Naive thymus-derived CD8-positive, alpha-beta T cell (primary cell): ENCODE measurements at places on chromosomes 13 and 19.

DNA sequence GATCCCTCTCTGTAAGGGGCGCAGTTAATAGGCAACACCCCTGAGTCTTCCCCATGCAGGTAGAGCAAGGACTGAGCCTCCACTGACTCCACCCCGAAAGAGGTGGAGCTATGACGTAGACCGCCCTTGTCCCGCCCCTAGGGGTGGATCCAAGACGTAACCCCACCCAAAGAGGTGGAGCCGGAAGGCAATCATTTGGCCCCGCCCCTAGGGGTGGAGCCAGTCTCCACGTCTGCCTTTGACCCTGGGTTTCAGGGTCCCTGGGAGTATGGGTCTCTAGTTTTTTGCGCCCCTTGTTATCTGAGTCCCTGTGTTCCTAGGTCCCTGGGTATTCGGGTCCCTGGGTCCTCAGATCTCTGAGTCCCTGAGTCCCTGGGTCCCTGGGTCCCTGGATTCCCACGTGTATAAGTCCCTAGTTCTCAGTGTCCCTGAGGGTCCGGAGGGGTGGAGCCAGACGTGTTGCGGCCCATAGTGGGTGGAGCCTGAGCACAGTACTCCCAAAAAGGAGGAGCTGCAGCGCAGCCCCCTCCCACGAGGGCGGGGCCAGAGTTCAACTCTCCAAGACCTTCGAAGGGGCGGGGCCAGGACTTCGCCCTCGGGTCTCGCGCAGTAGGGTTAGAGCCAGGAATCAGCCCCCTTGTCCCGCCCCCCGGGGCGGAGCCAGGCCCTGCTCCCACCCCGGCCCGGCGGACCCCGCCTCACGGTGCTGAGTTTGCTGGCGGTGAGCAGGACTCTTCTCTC, 5.3 kb downstream of the DENND1C start:
- peaks cover 52% of the 10 kb centered on the region for H3K36me3 ChIP-seq
- no peaks in the 10 kb centered on the region for H3K27me3 ChIP-seq
- H3K4me3 ChIP-seq = no peak overlapping the region

DNA sequence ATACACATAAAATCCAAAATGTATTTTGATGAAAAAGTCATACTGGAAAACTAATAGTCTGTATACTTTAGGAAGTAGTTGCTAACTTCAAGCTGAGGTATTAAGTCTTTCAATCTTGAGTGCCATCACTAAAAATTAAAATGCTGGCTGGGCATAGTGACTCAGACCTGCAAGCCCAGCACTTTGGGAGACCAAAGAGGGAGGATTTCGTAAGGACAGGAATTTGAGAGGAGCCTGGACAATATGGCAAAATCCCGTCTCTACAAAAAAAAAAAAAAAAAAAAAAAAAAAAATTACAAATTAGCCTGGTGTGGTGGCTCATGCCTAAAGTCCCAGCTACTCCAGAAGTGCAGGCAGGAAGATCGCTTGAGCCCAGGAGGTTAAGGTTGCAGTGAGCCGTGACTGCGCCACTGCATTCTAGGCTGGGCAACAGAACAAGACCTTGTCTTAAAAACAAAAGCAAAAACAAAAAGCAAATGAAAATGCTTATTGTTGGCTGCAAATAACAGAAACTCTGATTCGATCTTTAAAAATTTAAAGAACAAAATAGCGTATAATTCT, 1994.2 kb upstream of the PCDH20 start:
- H3K27ac ChIP-seq = no peak overlapping the region
- H3K27me3 ChIP-seq = no peaks in the 10 kb centered on the region
- DNase-seq = no peak
- H3K4me3 ChIP-seq = no peak overlapping the region

DNA sequence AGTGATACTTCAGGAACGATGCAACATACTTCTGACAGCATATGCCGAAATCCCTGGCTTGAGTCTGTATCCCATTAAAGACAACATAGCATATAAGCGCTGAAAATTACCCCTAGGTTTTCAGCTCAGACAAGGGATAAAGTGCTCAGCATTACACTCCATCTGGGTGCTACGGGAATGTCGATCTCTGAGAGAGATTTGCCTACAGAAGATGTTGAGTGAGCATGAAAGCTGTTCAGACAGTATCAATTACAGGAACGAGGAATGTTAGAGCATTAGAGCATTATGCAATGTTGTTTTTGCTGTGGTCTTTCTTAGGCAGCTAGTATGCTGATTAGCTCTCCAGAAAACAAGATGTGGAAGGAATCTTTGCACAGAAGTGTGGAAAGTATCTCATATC, 484.5 kb downstream of the LIG4 start:
- no peaks in the 10 kb centered on the region for H3K36me3 ChIP-seq
- no peak overlapping the region for H3K27ac ChIP-seq
- no peaks in the 10 kb centered on the region for H3K27me3 ChIP-seq
- no peak overlapping the region for H3K4me3 ChIP-seq
- no peaks in the 10 kb centered on the region for H3K4me1 ChIP-seq

DNA sequence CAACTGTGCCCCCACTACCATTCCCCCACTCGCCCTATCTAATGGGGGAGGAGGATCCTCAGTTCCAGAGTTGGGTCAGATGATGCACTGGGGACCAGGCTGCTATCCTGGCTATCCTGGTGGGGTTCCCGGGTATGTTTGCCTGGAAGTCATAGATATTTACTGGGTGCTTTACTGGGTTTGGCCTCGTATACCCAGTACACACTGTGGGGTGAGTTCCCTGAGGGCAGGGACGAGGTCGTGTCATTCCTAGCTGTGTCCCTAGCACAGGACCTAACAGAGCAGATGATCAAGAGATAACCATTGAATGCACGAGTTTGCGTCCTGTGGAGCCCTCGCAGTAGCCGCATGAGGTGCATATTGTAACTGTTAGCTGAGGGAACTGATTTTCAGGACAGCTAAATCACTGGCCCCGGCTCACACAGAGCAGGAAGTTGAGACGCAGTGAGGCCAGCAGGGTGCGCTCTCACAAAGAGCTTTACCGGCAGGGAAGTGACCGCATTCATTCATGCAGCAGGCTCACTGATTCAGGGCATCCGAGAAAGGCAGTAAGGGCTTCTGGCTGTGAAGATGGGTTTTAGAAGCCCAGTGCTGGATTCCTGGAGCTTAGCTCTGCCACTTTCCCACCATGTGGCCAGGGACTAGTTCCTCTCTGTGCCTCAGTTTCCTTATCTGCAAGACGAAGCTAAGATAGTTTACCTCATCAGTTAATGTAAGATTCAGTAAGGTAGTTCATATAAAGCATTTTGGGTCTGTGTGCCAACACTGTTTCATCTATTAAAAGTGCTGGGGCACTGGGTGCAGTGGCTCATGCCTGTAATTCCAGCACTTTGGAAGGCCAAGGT, 6.0 kb downstream of the RUVBL2 start:
- peaks cover 8% of the 10 kb centered on the region for H3K4me1 ChIP-seq
- H3K27me3 ChIP-seq = no peaks in the 10 kb centered on the region
- no peak overlapping the region for H3K27ac ChIP-seq
- no peak overlapping the region for H3K4me3 ChIP-seq

DNA sequence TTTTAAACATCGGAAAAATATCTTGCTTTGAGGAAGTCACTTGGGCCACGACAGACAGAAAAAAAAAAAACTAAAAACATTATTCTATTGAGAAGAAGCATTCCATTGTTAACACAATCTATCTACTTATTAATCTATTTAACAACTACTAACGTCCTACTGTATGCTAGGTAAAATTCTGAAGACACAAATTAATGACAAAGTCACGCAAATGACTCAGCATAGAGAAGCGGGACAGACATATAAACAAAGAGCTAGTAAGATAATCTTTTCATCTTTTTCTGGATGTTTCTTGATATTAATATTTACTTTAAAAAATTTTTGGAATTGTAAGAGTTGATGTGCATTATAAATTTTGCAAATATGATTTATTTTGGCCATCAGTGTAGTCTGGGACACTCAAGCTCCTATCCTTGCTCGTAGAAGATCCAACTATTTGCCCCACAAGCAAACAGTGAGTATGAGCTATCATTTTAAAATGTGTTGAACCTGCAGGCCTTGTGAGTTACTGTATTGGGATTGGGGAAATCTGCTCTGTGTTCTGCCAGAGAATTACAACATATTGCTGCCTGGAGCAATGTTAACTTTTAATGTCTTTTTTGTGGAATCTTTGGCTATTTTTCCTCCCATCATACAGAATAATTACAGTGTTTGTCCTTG, 109.1 kb downstream of the PCDH9 start:
- H3K36me3 ChIP-seq = no peaks in the 10 kb centered on the region
- H3K4me3 ChIP-seq = no peak overlapping the region
- H3K27ac ChIP-seq = no peak overlapping the region
- no peak for DNase-seq
- H3K27me3 ChIP-seq = no peaks in the 10 kb centered on the region

- peak; percentile 32 for DNase-seq
- peak overlapping the region; percentile 82 for H3K27ac ChIP-seq
- peak overlapping the region; percentile 64 for H3K4me3 ChIP-seq
- H3K27me3 ChIP-seq = no peaks in the 10 kb centered on the region
- peaks cover 23% of the 10 kb centered on the region for H3K4me1 ChIP-seq
Measured at GRCh38 chr19:41175801-41176777, 16.9 kb upstream of the CYP2S1 start.

- H3K36me3 ChIP-seq = no peaks in the 10 kb centered on the region
- H3K27ac ChIP-seq = no peak overlapping the region
- no peak for DNase-seq
Measured at GRCh38 chr13:80458543-80458942, 117.6 kb upstream of the SPRY2 start.

DNA sequence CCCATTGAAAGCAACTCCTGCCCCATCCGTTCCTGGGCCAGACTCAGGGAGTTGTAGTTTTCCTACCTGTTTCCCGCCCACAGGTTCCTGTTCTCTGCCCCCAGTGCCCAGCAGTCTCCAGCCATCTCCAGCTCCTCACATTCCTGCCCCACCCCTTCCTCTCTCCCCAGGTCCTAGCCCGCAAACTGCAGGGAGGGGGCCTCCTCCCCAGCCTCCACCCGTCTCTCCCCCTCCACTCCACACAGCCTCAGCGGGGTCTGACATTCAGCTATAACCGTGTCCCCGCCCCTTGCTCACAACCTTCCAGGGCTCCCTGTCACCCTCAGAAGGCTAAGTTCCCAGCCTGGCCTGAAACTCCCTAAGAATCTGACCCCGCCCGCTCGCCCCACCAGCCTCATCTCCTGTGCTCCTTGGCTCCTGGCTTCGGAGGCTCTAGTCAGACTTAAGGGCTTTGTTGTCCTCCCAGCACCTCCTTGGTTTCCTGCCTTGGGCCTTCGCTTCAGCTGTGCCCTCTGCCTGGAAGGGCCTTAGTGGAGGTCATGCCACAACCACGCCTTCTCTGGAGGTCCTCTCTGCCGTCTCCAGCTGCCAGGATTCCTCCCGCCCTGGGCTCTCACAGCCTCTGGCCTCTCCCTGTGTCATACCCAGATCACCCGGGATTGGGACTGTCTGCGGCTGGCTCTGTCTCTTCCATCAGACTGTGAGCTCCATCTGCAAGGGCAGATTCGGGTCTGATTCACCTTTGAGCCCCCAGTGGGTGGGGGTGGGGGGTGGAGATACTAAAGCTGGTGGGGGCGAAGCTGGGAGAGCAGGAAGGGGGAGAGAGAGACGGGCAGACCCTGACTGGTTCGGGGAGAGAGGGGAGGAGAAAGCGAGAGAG, 5.1 kb upstream of the SPACA6 start:
- peaks cover 29% of the 10 kb centered on the region for H3K4me1 ChIP-seq
- no peaks in the 10 kb centered on the region for H3K36me3 ChIP-seq
- DNase-seq = no peak
- H3K27me3 ChIP-seq = peaks cover 26% of the 10 kb centered on the region
- no peak overlapping the region for H3K27ac ChIP-seq

DNA sequence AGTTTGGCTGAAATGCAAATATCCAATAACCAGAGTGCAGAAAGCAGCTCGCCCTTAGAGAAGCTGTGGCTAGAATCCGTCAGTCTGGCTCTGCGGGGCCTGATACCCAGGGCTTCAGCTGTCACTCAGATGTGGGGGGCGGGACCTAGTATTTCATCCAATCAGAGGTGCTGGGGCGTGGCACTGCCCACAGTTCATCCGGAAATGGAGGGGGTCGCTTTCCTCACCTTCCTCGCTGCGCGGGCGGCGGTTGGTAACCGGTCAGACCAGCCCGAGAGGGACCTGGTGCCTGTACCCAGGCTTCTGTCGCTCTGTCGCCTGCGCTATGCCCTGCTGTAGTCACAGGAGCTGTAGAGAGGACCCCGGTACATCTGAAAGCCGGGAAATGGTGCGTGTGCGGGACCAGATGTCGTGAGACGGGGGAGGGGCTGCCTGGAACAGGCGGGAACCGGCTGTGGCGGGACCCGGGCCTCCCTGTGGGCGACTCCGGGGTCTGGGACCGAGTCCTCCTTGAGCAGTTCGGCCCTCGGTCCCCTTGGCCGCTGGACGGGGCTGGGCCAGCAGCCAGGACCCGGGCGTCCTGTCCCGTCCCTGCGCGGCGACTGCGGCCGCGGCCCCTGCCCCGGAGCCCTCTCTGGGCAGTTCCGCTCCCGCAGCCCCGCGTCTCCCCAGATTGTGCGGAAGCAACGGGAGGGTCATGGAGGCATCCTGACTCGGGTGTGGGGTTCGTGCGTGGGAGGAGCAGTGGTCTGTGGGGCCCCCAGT, at the start of gene ZNF700:
Gene ZNF700, plus strand, starts transcription at position 222 of the 765 bp plus-strand sequence. Its CDS starts 104 bp downstream, at position 326.
- peak; percentile 90 for DNase-seq
- H3K27me3 ChIP-seq = no peaks in the 10 kb centered on the region
- peak within 1 kb of the TSS; percentile 99 for H3K27ac ChIP-seq
- H3K36me3 ChIP-seq = peaks cover 9% of the 10 kb centered on the region
- H3K4me3 ChIP-seq = peak within 1 kb of the TSS; percentile 100
- H3K4me1 ChIP-seq = peaks cover 45% of the 10 kb centered on the region

- H3K4me1 ChIP-seq = peaks cover 3% of the 10 kb centered on the region
- H3K4me3 ChIP-seq = no peak overlapping the region
- no peaks in the 10 kb centered on the region for H3K36me3 ChIP-seq
- DNase-seq = no peak
Measured at GRCh38 chr19:831407-832369, 4.1 kb downstream of the AZU1 start.

DNA sequence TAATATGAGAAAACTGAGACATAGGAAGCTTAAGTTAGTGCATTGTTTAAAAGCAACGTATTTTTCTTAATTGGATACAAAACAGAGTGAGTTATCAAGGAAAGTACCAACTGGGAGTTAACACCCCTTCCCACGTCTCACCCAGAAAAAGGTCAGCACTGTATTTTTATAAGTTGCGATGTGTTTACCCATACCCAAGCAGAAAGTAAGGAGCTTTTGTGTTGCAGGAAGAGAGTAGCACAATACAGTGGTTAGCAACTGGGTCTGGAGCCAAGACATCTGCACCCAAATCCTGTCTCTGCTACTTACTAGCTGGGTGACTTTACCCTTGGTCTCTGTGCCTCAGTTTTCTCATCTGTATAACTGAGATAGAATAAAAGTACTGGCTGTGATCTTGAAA, 34.3 kb downstream of the FAM216B start:
- DNase-seq = no peak
- H3K4me1 ChIP-seq = no peaks in the 10 kb centered on the region
- peaks cover 18% of the 10 kb centered on the region for H3K27me3 ChIP-seq
- no peak overlapping the region for H3K4me3 ChIP-seq
- H3K27ac ChIP-seq = no peak overlapping the region
- H3K36me3 ChIP-seq = peaks cover 2% of the 10 kb centered on the region

- H3K4me3 ChIP-seq = no peak overlapping the region
- peaks cover 52% of the 10 kb centered on the region for H3K27me3 ChIP-seq
- no peak for DNase-seq
Measured at GRCh38 chr19:16764793-16765433, 45.3 kb downstream of the NWD1 start.

GRCh38 chr19:7943444-7944176, at the start of gene TIMM44:
TSS of gene TIMM44 (minus strand) at chr19:7943666. CDS start at chr19:7943651, 15 bp downstream.
- no peaks in the 10 kb centered on the region for H3K36me3 ChIP-seq
- H3K27me3 ChIP-seq = no peaks in the 10 kb centered on the region
- H3K4me1 ChIP-seq = peaks cover 32% of the 10 kb centered on the region
